NCI-H524 (cell line): ENCODE measurements at places on chromosomes 7 and 10.

DNA sequence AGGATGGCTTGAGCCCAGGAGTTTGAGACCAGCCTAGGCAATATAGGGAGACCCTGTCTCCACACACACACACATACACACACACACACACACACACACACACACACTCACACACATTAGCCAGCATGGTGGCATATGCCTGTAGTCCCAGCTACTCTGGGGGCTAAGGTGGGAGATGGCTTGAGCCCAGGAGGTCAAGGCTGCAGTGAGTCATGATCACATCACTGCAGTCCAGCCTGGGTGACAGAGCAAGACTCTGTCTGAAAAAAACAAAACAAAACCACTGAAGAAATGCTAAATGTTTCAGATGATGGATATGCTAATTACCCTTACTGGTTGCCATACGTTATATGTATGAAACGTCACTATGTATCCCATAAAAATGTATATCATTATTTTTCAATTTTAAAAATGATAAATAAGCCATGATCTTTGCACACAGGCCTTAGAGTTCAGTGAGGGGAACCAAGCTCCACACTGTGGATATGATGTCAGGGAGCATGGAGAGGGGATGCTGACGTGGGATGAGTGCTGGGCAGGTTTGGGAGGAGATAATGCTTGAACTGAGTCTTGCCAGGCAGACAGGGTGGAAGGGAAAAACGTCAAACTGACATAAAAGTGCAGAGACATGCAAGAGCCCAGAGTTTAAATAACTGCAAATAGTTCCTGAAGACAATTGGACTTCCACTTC lies 45.9 kb upstream of the ARHGAP12 start:
- no peak for DNase-seq

- DNase-seq, result no peak
Observed at GRCh38 chr7:64881461-64882287, 21.4 kb upstream of the ZNF273 start.

DNA sequence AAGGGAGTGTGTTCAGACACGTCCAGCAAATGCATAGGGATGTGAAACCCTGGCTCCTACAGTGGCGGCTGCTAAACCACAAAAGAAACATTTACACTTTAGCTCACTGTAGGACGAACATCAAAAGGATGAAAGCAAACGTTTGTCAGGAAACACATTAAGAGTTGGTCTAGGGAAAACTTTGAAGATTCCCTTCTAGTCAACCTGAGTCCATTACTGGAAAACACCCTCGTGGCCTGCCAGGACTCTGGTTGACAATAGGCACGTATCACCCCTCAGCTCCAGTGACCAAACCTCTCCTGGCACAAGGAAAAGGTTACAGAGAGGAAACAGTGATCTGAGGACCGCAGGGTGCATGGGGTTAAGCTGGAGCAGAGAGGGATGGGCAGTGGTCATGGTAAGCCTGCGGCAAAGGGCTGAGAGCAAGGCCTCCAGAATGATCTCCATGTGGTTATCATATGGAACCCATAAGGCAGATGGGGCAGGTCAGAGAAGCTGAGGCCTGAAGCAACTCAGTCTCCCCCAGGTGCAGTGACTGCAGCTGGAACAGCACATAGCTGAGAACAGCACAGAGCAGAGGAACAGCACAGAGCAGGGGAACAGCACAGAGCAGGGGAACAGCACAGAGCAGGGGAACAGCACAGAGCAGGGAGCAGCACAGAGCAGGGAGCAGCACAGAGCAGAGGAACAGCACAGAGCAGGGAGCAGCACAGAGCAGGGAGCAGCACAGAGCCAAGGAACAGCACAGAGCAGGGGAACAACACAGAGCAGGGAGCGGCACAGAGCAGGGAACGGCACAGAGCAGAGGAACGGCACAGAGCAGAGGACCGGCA lies 49.9 kb downstream of the CHST15 start:
- no peak for DNase-seq

- no peak for DNase-seq
Observed at GRCh38 chr7:32582036-32582435, 86.7 kb downstream of the AVL9 start.

GRCh38 chr7:37942934-37943610 lies 22.6 kb downstream of the EPDR1 start:
- DNase-seq, result peak; percentile 53

DNA sequence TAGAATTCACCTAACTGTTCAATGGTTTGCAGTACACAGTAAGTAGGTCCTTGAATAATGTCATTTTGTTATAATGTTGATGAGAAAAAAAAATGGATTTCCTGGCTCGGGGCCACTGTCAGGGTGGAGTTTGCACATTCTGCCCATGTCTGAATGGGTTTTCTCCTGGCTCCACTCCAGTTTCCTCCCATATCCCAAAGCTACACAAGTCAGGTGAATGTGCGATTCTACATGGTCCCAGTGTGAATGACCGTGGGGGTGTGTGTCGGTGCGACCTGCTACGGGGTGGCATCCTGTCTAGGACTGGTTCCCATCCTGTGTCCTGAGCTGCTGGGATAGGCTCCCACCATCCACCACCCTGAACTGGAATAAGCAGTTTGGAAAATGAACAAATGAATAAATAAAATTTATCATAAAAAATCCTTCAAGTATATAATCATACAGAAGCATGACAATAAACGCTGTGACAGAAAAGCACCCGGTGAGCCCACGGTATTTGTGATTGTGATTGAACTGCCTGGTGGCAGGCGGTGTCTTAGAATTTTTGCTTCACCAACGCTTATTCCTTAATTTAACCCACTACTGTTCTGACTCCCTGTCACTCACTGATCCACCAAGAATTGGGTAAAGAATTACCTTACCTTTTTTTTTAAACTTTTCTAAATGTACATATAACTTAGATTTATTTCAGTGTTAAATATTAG lies 114.1 kb downstream of the ICA1 start:
- DNase-seq, result no peak

DNA sequence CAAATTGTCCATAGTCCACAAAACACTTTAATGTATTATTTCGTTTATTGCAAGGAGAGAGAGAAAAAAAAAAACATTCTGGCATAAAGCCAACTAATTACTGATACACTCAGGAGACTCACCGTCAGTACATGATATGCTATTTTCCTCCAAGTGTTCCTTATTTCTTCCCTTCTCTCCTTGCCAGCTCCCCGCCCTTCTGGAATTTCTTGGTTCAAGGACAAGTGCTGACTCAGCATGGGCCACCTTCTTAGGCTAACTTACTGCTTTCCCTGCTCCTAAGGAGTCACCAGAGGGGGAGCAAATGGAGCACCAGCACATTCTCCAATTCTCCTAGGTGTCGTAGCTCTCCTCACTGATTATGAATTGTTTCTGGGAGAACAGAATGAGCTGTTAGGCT lies 133.8 kb upstream of the HDAC9 start:
- no peak for DNase-seq

DNA sequence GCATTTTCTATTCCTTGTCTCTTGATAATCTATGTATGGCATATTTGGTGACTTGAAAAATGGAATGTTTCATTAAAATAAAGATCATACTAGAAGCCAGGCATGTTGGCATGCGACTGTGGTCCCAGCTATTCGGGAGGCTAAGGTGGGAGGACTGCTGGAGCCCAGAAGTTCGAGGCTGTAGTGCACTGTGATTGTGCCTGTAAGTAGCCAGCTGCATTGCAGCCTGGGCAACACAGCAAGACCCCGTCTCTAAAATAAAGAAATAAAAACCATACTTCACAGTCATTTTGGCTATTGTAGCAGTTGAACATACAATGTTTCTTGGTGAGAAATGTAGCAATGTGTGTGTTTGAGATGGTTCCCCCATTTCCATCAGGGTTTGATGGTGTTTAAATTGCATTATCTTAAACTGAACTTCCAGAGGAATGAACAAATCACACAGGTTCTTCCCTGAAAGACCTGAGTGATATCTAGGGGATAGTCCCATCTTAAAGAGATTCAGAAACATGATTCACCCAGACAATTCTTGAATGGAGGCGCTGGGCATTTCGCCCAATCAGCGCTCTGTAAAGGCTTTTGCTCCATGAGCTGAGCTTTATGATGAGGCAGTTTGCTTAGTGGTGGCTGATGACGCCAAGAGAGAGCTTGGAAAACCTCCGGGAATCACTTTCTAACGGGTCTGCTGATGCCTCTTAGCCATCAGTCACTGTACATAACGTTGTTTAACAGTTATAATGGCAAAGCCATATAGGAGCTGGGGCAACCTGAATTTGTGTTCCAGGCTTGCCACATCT lies 19.4 kb upstream of the BTBD16 start:
- DNase-seq, result no peak

GRCh38 chr10:12650538-12651298 lies 301.4 kb downstream of the CAMK1D start:
- no peak for DNase-seq

DNA sequence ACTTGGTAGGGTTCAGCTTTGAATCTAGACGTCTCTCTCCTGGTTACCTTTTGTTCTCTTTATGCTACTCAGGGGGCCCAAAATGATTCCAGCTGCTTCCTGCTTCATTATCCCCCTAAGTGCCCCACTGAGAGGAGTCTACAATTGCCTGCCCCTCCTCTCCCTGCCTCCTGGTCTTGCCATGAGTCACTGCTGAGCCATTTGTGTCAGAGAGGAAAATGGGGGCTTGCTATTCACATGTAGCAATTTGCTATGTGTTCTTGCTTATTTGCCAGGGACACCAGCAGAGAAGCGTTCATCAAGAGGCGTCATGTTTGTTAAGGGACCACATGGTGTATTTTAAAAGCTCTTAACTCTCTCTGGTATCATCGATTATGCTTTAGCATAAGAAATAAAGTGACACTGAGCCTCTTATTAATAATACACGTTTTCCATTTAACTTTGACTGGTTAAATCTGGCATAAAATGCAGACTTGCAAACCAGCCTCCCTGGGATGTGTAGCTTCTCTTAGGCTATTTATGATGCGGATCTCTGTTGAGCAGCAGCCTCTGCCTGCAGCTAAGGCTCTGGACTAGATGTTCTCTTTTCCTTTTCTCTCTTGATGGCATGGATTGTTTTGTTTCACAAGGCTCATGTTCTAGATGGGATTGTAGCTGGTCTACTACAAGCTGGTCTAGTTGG lies 239.3 kb downstream of the AUTS2 start:
- DNase-seq, result peak; percentile 86

DNA sequence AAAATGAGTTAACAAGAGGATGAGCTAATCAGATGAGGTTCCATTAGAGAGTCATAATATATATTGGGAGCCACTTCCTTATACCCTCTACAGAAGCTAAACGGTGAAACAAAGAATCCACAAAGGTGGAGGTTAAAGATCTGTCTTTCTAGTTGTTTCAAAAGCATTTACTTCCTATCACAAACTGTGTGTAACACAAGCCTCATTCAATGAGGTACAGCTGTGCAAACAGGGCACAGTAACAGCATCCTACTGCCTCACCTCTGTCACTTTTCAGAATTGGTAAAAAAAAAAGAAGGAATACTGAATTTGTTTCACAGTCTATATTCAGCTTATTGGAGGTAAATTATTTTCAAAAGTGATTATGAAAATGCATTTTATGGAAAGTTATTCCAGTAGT lies 128.7 kb downstream of the AGMO start:
- no peak for DNase-seq

GRCh38 chr7:27871866-27872265 lies 131.9 kb downstream of the TAX1BP1 start:
- DNase-seq, result no peak

- DNase-seq, result peak; percentile 7
Observed at GRCh38 chr7:85022064-85022697, 164.7 kb downstream of the SEMA3D start.

DNA sequence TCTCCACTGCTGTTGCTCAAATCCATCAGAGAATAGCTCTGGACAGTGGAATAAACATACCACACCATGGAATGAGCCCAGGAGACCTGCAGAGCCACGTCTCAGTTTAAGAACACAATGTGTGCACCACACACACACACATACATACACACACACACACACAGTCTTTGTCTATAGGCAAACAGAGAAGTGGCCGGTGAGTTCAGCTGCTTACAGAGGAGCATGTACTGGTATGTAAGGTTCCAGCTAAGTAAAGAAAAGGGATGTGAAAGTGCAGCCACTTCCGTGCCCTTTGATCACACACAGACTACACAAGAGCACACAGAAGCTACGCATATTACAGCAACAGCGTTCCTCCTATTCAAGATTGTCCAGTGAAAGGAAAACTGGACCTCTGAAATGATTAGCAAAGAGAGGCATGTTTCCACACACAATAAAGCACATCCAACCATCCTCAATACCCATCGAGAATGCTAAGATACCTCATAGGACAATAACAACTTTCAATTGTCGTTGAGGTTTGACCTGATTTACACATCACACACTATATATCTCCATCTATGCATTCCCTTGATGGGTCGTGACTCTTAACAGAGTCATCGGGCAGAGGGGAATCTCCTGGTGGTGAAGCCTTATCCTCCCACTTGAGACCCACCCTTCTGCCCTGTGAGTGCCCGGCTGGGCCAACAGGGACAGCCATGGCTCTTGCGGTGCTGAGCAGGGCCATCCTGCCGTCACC lies 23.6 kb downstream of the SLC35B4 start:
- DNase-seq, result no peak

DNA sequence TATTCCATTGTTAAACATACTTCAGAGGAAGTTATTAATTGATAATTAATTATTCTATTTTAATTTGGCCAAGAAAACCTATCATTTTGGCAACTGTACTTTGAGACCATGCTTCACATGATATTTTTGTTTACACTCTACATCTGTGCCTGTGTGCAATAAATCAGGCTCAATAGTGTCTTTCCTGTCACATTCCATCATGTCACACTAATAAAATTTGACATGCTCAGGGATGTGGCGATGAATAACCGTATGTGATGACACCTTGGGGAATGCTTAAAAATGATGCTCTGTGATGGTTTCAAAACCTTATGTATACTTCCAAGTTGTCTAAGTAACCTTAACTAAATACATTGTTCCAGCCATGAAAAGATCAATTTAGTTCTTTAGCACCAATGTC lies 364.6 kb upstream of the TEX47 start:
- no peak for DNase-seq

- no peak for DNase-seq
Observed at GRCh38 chr10:88270871-88271713, 312.0 kb downstream of the RNLS start.
